ENCODE measurements at places on chromosomes 16 and 17. TPM values are rescaled to one million over a fixed set of nuclear protein-coding genes. Genes with fewer than 3 reads are reported as not detected.

The TBX4 gene
- not detected for polyA plus RNA-seq

DNA sequence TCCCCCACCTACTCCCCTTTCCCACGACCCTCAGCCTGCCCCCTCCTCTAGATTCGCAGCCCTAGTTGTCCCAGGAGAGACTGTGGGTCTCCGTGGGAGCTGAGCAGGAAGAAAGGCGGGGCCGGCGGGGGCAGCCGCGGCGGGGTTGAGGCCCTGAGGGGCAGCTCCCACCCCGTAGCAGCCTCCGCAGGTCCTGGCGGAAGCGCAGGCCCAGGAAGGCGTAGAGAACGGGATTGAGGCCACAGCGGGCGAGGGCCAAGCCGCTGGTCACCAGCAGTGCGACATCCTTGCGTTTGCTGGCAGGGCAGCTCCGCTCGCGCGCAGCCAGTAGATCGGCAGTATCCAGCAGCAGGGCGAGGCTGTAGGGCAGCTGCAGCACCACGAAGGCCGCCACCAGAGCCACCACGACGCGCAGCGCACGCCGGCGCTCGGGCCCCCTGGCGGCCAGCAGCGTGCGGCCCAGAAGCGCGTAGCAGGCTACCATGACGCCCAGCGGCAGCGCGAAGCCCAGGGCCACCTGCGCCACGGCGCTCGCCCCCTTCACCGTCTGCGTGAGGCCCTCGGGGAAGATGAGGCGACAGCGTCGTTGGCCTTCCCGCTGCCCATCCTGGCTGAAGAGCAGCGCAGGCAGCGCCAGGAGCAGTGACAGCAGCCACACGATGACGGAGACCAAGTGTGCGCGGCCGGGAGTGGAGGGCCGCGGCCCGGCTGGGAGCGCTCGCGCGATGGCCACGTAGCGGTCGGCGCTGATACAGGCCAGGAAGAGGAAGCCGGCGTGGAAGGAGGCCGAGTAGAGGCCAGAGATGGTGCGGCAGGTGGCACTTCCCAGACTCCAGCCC is 1.9 kb downstream of the CCR10 start:
- no peak for DNase-seq

The IL21R gene
- polyA plus RNA-seq: 115 TPM

The AHSP gene
- not detected for polyA plus RNA-seq

- DNase-seq: no peak
These were observed 27.2 kb upstream of the KCNJ16 start for GRCh38 chr17:70047619-70048419.

GRCh38 chr16:87575027-87575804 is 27.1 kb upstream of the JPH3 start:
- DNase-seq: no peak

DNA sequence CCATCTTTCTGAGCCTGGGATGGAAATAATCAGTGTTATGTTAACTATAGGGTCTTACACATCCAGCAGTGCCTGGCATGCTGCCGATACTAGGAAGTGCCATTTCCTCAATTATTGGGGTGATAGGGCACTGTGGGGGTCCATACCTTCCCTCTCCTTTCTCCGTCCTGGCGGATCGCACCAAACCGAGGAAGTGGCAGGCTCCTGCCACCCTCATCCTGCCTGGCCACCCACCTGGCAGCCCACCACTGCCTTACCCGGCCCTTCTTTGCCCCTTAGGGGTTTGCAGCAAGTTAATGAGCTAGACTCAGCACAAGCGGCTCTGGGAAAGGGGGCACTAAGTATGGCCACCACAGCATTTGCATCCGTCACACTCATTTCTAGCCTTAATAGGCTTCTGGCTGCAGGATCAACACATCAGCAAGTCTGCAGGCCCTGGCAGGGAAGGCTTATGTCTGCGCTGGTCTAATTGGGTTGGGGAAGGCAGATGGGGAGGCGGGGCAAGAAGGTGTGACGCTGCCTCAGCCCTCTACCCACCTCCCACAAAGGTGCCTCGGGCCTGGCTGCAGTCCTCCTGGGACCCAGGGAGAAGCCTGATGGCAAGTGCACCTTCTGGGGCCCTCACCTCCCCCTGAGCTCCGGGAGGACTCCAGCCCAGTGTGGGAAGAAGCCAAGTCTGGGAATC is 28.6 kb downstream of the DCAKD start:
- peak; percentile 45 for DNase-seq

GRCh38 chr17:76992891-76993290 is 124.7 kb downstream of the MGAT5B start:
- no peak for DNase-seq

DNA sequence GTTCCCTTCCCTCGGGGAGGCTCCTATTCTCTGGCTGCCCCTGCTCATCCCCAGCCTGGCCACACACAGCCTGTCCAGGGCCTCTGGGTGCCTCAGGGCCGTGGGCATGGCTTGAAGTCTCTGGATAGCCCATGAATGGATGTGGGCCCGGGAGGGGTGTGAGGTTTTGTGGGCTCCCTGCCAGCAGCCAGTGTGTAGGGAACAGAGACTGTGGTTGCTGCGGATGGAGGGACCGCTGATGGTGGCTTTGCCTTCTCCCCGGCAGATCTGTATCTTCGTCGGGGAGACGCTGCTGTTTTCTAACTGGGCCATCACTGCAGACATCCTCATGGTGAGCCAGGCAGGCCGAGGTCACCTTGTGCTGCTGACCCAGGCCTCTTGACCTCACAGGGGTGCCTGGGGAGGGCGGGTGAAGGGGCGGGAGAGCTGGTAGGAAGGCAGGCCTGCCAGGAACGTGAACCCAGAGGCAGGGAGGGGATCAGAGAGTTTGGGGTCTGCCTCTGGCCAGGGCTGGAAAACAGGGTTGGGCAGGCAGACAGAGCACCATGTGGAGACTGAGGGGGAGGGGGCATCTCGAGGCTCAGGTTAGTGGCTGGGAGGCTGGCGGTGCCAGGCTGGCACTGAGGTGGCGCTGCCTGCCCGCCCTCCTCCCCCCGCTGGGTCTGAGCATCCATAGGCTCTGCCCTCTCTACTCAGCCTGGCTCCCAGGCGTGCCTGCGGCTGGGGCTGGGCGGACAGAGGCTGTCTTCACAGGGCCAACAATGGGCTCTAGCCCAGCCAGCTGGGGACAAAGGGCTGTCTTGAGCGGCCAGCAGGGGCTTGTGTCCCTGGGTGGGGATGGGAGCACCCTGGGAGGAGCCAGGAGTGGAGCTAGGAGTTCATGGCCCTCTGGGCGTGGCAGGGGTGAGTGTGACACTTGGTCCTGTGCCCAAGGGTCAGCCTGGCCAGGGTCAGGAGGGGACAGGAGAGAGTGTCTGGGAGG is 21.4 kb downstream of the MYBBP1A start:
- DNase-seq: no peak

DNA sequence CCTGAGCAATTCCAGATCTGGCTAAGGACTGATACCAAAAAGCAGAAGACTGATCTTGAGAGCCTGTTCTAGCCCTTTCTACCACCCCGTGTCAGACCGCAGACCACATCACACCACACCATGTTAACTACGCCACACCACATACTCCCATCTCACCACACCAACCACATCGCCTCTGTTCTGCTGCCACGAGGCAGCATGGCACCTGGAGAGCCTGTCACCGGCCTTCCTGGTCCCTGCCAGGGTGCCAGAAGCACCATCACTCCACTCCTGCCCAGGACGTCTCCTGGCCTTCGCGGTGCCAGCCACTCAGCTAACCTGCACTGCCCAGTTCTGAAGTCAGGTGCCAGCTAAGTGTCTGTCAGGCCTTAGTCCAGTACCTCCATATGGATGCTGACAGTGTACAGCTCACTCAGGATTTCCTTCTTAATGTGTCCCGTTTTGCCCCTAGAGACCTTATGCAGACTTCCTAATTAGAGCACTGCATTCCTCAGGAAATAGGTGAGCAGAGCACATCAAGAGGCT is 37.2 kb upstream of the BCAR1 start:
- peak; percentile 55 for DNase-seq

The CTRB1 gene
- not detected for polyA plus RNA-seq

The C17orf67 gene
- 0.84 TPM for polyA plus RNA-seq

GRCh38 chr17:66918896-66919295 is 45.6 kb upstream of the CACNG4 start:
- DNase-seq: no peak

DNA sequence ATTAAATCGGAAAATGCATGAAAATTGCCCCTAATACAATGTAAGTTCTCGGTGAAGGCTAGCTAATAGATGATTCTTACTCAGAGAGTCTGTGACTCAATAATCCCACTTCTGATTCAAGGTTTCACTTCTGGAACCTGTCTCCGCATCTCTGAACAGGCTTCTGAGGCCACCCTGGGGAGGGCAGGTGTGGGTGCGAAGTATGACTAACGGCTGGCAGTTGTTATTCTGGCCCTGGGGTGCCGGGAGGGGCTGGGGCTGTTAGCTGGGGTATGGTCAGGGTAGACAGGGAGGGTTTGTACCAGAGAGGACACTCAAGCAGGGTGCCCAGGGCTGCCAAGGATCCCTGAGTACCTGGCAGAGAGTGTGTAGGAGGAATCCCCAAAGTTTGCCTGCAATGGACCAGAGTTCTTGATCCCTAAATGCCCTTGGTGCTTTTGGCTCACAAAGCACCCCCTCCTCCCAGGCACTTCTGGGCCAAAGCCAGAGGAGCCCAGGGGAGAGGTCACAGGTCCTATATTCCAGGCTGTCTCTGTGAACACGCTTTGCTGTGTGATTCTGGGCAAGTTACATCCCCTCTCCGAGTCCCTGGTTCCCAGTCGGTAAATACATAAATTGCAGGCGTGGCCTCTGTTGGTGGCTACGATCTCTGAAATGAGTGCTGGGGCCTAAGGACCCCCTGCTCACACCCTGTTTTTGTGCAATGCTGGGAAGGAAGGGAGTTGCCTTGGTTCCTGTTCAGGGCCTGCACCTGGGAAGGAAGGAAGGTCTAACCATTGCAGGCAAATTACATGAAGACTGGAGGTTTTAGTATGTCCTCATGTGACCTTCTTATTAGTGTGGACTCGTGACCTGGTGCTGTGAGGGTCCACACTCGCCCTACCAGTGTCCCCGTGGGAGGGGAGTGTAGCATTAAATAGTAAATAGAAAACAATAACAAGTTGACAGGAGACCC is 49.9 kb upstream of the CPNE2 start:
- peak; percentile 88 for DNase-seq

- DNase-seq: no peak
These were observed 910 bp upstream of the RAMP2 start for GRCh38 chr17:42759982-42760651.

DNA sequence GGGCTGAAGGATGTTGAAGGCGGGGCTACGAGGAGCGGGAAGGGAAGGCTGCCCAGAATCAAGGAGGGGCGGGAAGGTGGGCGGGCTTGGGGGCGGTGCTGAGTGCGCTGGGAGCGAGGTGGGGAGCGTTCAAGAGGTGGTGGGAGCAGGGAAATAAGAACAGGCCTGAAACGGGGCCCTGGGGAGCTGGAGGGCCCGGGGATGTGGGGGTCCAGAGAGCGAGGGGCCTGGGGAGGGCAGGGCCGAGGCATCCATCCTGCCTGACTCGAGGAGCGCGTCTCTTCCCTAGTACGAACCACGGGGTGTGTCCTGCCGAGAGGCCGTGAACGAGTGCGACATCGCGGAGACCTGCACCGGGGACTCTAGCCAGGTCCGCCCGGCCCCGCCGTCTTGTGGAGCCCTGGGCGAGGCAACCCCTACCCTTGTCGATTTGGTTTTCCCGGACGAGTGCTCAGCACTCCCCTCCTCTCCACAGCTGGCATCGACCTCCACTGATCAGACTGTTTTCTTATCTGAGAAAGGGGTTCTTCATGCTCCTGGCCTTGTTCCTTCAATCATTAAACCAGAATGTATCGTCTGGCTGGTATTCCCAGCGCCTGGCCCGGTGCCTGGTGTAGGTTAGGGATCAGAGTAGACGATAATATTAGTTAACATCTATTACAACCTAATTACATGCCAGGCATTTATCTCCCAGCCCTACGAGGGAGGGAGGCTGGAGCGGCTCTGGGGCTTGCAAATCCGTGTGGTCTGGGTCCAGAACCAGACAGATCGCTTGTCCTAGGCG is 17.2 kb downstream of the ADAM11 start:
- no peak for DNase-seq

The TRAF4 gene
- 56.6 TPM for polyA plus RNA-seq

The TSNAXIP1 gene
- 0.48 TPM for polyA plus RNA-seq

The LITAF gene
- 124 TPM for polyA plus RNA-seq

The MT1A gene
- not detected for polyA plus RNA-seq

The SP6 gene
- not detected for polyA plus RNA-seq

DNA sequence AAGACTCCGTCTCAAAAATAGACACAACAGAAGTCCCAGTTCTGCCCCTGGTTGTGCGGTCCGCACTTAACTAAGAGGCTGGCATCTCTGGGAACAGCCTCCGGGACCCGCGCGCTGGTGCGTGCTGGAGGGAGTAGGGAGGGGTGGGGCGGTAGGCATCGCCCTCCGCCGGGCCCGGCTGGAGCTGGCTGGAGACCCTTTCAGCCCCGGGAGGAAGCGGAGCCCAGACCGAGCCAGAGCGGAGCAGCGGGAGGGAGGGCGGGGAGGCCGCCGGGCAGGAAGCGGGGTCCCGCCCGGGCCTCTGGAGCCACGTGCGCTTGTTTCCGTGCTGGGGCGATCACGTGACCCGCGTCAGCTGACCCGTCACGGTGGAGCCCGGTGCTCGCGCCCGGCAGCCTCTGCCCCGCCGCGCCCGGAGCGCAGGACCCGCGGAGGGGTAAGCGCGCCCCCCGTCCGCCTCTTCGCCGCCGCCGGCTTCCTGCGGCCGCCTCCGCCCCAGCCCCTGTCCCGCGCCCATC is at the start of gene WDR81:
TSS of gene WDR81 (plus strand) at position 354 of the 518 bp plus-strand sequence. CDS start 256 bp downstream, outside the sequence.
- DNase-seq: no peak

All from GM12878 (cell line).